NCI-H187 (cell line): ENCODE measurements at places on chromosomes 1 and 21.

DNA sequence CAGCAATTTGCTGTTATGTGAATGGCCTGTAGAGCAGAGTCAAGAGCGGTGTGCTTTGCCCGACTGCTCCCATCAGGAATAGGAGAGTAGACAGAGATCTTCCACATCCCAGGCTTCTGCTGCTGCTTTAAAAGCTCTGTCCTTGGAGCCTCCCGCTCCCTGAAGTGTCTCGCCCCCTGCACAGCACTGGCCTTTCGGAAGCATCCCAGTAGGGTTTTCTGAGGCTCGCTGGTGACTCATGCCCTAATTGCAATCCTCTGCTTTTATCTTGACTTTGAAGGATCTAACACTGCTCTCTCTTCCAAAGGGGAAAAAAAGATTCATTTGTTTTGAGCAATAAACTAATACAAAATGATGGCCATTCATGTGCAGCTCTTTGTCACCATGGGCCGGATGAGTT, 13.3 kb upstream of the CD101 start:
- DNase-seq: no peak

GRCh38 chr21:37593015-37593414, 226.4 kb downstream of the DYRK1A start:
- no peak for DNase-seq

GRCh38 chr1:94514095-94514727, 27.3 kb downstream of the F3 start:
- no peak for DNase-seq

GRCh38 chr1:21696931-21697330, 27.8 kb upstream of the RAP1GAP start:
- DNase-seq: no peak

GRCh38 chr1:212288615-212289014, 3.4 kb downstream of the PPP2R5A start:
- DNase-seq: no peak
